Heart right ventricle (tissue), 16 donors: ENCODE measurements at places on chromosomes 6 and 20. TPM values are rescaled to one million over a fixed set of nuclear protein-coding genes. Genes with fewer than 3 reads are reported as not detected.

- DNase-seq: no peak
Observed at GRCh38 chr6:94559829-94560537, 1017.4 kb upstream of the MANEA start.

GRCh38 chr6:30315156-30315555 is 11.6 kb upstream of the TRIM39 start:
- DNase-seq: no peak

SCRT2 gene
- total RNA-seq: not detected

TRERF1 gene
- total RNA-seq: 1.9 TPM

DNA sequence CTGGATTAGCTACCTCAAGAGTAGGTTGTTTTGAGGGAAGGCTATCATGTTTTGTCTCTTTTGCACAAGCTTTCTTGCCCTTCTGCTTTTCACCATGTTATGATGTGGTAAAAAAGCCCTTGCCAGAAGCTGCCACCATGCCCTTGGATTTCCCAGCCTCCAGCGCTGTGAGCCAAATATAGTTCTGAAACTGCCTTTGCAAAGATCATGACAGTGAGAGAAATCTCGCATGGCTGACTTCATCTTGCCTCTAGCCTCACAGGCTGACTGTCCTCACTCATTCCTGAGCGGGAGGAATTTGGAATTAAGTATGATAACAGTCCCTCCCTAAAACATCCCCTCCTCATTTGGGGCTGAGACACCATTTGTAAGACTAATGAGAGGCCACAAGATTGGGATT is 207.7 kb downstream of the BTBD9 start:
- DNase-seq: no peak

DNA sequence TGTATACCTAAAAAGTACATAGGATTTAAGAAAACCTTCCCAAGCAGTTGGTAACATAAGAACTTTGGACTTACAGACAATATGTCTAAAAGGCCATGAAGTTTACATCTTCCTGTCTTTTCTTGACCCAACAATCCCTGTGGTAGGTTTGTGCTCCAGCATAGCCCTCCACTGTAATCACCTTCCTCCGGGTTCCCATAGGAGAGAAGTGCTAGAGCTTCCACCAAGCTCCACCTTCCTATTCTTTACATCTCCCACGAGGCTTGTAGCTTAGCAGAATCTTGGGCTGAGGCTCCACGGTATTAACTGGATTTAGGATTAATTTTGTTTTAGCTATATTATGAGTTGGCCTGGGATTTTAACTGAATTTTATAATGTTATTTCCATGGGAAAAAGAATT is 23.3 kb downstream of the ADGRG6 start:
- DNase-seq: no peak

GABRR2 gene
- total RNA-seq: 0.29 TPM

ANGPT4 gene
- total RNA-seq: not detected

- DNase-seq: no peak
Observed at GRCh38 chr20:5836569-5836968, 86.4 kb downstream of the SHLD1 start.

GRCh38 chr6:44466955-44467354 is 79.4 kb downstream of the CDC5L start:
- DNase-seq: no peak

DNA sequence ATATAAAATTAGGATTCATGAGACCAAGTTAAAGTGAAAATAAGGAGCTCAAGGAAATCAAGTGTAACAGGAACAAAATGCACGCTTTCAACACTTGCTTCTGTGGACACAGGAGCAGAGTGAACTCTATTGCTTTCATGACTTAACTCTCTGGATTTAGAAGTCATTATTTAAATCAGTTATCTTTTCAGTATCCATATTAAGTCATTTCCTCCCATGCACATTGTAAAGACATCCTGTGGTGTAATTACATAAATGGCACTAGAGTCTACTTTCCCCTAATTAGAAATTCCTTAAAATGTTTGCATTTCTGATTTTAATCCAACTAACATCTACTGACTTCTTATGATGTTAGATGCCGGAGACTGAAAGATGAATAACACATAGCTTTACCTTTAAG is 88.0 kb downstream of the INSM1 start:
- DNase-seq: no peak

GRCh38 chr20:13142143-13142542 is 78.9 kb upstream of the ISM1 start:
- no peak for DNase-seq

DNA sequence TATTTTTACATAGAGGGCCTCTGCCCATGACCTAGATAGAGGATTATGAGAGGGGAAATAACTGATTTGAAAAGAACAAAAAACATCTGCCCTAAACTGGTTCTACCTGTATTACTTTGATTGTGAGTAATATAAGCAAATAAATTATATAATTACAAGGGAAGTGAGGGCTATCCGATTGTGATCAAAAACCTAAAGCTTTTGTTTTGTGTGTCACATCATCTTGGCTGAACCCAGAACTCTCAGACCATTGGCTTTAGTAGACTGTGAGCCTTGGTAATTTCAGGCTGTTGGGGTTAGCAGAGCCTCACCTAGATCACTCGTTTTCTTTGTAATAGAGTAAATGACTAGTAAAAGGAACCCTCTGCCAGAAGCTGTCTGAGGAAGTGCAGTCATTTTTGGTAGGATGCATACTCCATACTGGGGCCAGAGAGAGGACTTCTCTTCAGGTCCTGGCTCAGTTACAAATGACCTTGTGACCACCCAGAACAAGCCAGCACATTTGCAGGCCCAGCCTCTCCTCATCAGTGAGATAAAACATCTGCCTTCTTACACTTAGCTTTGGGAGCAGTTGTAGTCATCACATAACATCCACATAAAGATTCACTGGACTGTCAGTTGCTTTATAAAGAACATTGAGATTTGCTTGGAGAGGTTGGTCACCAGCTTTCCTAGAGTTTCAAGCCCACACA is 13.5 kb downstream of the STK35 start:
- peak; percentile 71 for DNase-seq

TCF15 gene
- total RNA-seq: 7.5 TPM

ATP6V1G2 gene
- 2.2 TPM for total RNA-seq

DNA sequence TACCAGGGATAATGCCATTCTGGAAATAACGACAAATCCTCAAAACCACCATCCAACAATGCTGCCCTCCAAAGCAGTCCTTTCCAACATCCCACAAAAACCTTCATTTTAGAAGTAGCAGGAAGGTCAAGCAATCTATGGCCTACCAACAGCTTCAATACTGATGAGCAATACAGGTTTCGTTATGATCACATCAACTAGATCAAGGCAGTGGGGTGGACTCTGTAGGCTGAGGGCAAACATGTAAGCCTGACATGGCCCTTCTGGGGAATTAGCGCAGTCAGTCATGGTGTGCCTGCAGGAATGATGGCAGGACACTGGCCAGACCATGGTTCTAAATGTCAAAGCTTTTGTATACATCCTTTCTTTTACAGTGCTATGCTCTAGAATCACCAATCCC is 41.7 kb downstream of the EZR start:
- no peak for DNase-seq

GRCh38 chr6:44627091-44627882 is 239.8 kb downstream of the CDC5L start:
- no peak for DNase-seq

DNA sequence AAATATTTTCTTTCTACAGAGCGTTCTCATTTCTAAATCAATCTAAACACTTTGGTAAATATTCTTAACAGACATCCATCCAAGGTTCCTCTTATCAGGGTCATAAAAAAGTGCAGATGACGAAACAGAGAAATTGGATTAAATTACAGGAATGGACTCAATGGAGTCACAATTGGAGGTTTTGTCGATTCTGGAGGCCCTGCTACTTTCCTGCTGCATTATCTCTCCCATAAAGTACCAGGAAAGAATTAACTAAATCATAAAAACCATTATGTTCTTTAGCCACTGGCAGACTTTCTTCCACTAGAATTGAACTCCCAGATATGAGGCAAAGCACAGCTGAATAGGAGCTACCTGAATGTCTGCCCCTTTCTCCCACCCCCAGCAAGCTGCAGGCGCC is 610.6 kb downstream of the HDGFL1 start:
- no peak for DNase-seq

SLC13A3 gene
- total RNA-seq: 1.2 TPM

DNA sequence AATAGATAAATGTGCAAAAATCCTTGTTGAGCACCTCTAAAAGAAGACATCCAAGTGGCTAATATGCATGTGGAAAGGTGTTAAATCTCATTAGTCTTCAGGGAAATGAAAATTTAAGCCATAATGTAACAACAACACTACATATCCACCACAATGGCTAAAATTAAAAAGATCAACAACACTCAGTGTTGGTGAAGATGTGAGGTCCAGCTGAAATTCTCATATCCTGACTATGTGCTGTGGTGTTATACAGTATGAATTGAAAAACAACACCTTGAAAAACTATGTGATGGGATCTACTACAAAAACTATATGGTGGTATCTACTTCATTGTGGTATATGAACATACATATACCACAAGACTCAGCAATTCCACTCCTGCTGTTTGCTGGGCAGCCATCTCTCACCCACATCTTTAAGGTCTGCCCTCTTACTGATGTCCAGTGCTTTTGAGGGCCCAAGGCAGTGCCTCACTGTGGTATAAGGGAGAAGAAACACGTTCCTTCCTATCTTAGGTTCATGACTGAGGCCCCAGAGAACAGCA is 146.4 kb downstream of the CD83 start:
- no peak for DNase-seq

- no peak for DNase-seq
Observed at GRCh38 chr6:147910281-147910680, 401.8 kb downstream of the SAMD5 start.
